ENCODE measurements at places on chromosomes 6 and 20. TPM values are rescaled to one million over a fixed set of nuclear protein-coding genes. Genes with fewer than 3 reads are reported as not detected.

- no peak for DNase-seq
These were observed 11.9 kb upstream of the RBCK1 start for GRCh38 chr20:396252-396618.

DNA sequence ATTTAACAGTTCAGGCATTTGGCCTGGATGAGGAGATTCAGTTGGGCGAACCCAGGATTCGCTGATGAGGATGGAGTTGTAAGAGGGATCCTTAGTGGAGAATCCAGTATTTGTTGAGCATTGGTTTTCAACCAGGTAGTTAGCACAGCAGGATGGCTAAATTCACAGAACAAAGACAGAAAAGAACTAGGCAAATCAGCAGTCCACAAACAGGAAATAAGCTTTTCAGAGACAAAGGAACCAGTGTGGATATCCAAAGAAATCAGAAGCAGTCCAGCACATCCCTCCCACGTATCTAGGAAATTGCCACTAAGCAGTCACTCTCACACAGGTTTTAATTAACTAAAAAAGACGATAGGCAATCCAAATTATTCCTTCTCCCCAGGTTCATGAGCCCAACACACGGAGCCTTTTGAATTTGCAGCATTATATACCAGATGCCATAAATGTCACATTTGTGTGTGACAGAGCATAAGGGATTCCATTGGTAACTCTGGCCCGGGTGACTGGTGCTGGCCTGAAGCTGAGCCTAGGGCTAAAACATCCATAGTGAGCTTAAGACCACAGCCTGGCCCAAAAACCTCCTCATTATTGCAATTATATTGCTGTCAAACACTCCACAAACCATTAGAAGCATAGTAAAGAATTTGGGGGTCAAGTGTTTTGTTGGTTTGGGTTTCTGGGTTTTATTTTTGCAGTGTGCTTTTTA is 131.5 kb downstream of the SOBP start:
- no peak for DNase-seq

DNA sequence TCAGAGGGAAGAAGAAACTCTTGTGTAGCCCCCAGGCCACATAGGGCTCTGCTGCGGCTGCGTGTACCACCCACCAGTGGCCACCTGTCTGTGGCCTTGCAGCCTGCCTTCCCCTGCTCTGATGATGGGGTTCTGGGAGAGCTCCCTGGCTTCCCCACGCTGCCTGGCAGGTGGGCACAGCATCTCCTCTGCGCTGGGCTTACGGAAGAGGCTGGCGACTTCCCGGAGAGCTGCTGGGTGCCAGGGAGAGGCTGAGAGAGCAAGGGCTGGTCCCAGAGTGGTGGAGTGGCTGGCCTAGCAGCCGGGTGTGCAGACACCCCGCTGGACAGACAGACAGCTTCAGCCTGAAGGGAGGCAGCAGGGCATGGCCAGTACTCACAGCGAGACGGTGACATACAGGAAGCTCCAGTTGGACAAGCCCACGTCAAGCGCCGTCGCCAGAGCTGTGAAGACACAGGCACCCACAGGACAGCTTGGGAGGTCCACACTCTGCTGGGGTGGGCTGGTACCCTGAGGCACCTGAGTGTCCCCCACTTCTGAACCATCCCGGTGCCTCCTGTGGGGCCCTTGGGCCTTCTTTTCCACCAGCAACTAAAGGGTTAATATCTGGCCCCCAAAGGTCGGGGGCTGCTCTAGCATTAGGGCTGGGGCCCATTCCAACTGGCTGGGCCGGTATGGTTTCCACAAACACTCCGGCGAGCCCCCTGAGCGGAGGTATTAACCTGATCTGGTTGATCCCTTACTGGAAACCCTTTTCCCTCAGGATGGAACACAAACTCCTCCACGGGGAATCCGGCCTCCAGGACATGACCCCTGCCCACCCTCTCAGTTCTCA is 48.1 kb upstream of the CDH22 start:
- no peak for DNase-seq

- no peak for DNase-seq
These were observed 80.6 kb downstream of the GJA10 start for GRCh38 chr6:89974834-89975233.

DNA sequence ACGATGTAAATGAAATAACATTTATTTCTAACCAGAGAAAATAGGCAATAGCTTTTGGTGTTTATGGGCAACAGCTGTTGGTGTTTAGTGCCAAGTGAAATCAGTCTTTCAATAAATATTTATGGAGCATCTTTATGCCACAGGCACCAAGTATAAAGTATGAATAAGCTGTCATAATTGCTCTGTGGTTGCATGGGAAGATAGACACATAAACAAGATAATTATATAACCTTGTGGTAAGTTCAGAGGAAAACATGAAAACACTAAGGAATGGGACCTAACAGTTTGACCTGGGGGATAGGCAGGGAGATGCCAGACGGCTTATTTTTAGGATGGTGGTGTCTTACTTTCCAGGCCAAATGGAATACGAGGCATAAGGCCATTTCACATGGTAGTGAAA is 110.9 kb downstream of the GFRAL start:
- no peak for DNase-seq

Gene TAB2
- total RNA-seq = 61.7 TPM

DNA sequence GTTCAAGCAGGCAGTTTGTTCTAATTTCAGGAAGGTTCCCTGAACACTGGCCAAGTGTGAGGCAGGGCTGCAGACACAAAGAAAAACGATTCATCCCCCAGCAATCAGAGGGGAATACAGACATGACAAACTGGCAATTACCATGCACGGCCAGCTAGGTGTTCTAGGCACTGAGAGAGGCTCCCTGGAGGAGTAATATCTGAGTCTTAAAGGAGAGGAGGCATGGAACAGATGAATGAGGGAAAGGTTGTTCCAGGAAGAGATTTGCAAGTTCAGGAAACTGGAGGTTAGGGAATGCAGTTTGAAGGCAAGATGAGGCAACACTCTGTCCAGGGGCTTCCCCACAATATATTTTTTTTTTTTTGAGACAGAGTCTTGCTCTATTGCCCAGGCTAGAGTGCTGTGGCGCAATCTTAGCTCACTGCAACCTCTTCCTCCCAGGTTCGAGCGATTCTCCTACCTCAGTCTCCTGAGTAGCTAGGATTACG is 11.1 kb downstream of the RRAGD start:
- DNase-seq = no peak

- no peak for DNase-seq
These were observed 1262.5 kb upstream of the CITED2 start for GRCh38 chr6:140636908-140637402.

Gene IYD
- 2.3 TPM for total RNA-seq

DNA sequence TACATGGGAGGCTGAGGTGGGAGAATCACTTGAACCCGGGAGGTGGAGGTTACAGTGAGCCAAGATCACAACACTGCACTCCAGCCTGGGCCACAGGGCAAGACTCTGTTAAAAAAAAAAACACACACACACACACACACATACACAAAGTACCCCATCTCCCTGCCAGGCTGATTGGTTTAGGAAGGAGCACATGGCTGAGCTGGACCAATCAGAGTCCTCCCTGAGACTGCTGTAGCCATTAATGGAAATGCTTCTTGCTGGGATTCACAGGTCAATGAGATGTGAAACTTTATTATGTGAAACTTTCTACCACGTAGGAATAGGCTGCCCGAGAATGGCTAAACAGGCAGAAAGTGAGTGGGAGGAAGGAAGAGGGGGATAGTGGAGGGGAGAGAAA is 2.9 kb downstream of the TREM1 start:
- no peak for DNase-seq

- no peak for DNase-seq
These were observed at the start of gene CLVS2 for GRCh38 chr6:122995921-122996793. TSS of gene CLVS2 (plus strand) at chr6:122996235. CDS start at chr6:122997778, 1,543 bp downstream.

Gene RIPOR3
- 8.4 TPM for total RNA-seq

DNA sequence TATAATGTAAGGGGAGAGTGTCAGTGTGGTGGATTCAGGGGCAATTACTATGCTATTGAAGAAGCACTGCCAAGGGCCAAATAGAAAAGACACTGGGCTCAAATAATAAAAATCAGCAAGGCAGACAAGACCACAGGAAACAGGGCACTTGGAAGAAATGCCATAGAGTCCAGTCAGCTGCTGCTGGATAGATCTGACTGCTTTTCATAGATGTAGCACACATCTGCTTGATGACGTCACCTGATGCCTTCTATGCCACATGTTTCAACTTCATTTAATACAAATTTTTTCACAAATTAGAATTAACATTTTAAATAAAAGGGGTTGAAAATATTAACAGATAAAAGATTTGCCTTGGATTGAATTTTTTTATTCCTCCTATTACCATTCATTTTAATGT is 23.9 kb upstream of the AHI1 start:
- DNase-seq = no peak

GRCh38 chr6:2563635-2564034 is 187.1 kb downstream of the MYLK4 start:
- DNase-seq = no peak

Gene HRH3
- not detected for total RNA-seq

DNA sequence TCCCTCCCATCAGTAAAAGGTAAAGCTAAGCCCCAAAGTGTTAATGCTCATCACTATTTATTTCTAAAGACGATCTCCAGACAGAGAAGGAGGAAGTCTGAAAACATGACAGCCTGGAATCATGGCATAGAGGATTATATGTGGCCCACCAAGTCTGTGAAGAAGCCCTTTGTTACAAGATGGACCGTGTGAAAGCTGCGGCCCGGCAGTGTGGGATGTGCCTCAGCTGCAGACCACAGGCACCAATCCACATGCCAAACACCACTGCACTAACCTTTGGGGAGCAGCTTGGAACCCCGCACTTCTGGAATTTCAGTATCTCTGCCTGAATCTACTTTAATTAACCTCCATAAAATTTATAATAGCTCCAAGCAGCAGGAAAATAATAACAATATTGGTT is 90.4 kb downstream of the SLC23A2 start:
- DNase-seq = no peak

- no peak for DNase-seq
These were observed at the start of gene NOX3 for GRCh38 chr6:155455766-155456165. TSS of gene NOX3 (minus strand) at chr6:155455839. CDS start at chr6:155455800, 39 bp downstream.

Gene HCK
- 38.1 TPM for total RNA-seq

Gene PKIG
- total RNA-seq = 186 TPM

DNA sequence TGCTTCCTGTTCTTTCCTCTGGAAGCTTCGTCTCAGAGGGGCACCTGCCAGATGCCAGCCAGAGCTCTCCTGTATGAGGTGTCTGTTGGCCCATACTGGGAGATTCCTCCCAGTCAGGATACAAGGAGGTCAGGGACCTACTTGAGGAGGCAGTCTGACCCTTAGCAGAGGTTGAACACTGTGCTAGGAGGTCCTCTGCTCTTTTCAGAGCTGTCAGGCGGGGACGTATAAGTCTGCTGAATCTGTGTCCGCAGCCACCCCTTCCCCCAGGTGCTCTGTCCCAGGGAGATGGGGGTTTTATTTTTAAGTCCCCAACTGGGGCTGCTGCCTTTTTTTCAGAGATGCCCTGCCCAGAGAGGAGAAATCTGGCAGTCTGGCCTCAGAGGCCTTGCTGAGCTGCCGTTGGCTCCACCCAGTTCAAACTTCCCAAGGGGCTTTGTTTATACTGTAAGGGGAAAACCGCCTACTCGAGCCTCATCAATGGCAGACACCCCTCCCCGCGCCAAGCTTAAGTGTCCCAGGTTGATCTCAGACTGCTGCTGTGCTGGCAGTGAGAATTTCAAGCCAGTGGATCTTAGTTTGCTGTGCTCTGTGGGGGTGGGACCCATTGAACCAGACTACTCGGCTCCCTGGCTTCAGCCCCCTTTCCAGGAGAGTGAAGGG is 326.7 kb downstream of the BCKDHB start:
- DNase-seq = no peak

GRCh38 chr6:22367346-22367745 is 70.5 kb upstream of the PRL start:
- DNase-seq = no peak

Gene TUBB2B
- 1.8 TPM for total RNA-seq

DNA sequence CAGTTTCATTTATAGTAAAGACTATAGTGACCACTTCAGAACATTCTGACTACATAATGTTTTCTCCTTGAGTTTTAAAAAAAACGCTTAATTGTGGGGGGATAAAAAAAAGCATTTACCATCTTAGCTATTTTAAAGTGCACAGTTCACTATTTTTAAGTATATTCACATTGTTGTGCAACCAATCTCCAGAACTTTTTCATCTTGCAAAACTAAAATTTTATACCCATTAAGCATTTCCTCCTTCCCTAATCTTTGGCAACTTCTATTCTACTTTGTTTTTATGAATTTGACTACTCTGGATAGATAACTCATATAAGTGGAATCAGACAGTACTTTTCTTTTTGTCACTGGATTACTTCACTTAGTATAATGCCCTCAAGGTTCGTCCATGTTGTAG is 62.3 kb downstream of the FKBP5 start:
- DNase-seq = no peak

- no peak for DNase-seq
These were observed 1.9 kb upstream of the SLC35D3 start for GRCh38 chr6:136920216-136920615.

Gene STMN3
- total RNA-seq = 17.8 TPM

Gene HMGCLL1
- not detected for total RNA-seq

Gene NAPB
- 17.1 TPM for total RNA-seq

DNA sequence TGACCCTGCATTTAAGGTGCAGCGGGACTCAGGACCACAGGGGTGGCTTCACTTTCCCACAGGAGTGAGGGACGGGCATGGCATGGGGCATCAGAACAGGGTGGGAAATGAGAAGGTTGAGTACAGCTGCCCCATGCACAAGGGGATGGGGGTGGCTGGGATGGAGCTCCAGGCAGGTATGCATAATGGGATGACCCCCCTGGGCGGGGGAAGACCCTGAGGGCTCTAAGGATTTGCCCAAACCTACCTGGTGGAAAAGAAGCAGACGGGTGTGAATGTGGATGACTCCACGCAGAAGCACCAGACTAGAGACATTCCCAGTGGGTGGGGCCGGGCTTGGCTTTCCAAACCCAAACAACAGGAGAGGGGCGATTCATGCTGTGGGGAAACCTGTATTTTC is 200.3 kb downstream of the SYNDIG1 start:
- DNase-seq = no peak

Gene SNAI1
- total RNA-seq = 19.1 TPM

Gene C20orf204
- total RNA-seq = 3.2 TPM

Gene TFAP2A
- 0.78 TPM for total RNA-seq

DNA sequence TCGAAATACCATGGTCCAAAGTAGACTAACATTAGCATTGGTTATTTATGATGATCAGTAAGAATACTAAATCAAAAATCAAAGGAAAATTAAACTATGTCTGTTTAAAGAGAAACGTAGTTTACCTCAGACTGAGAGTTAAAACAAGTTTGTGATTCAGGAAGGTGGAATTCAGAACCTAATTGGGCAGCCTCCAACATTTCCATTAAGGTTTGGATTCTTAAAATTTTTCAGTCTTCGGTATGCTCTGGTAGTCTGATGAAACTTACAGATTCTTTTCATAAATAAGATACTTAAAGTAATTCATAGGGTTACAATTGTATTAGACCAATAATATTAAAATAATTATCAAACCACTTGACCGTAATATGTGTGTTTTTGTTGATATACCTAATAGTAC is 18.6 kb downstream of the HFE start:
- no peak for DNase-seq

GRCh38 chr6:102812242-102812641 is 1418.7 kb downstream of the GRIK2 start:
- DNase-seq = no peak

Measured in thoracic aorta (tissue), 2 donors.